ENCODE measurements at places on chromosomes 4 and X.

GRCh38 chrX:111483881-111484280, 27.6 kb upstream of the SERTM2 start:
- DNase-seq, result no peak

GRCh38 chr4:54185044-54185780, 43.9 kb upstream of the PDGFRA start:
- DNase-seq, result no peak

- no peak for DNase-seq
These were observed 155.1 kb downstream of the SHROOM3 start for GRCh38 chr4:76589872-76590797.

DNA sequence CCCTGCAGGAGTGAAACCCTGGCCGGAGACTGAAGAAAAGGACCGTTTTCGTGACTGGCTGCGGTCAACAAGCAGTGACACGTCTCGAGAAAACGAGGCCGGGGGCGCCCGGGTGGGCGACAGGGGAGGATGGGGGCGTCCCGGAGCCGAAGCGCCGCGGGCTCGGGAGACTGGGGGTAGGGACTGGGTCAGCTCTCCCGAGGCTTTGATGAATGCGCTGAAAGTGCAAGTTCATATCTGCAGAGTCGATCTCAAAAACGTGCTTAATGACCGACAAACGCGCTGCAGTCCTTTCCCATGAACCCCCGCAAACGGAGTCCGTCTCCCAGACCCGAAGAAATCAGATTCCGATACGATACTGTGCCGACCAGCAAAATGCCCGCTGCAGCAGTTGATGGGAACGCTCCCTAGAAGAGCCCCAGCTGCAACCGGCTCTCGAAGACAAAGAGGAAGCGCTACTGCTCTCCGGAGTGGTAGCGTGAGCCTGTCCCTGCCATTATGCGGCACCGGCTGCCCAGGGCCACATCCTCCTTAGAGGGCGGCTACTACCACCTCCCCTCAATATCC, 806 bp upstream of the CD99L2 start:
- no peak for DNase-seq

GRCh38 chrX:51456246-51456645, 40.1 kb downstream of the NUDT11 start:
- DNase-seq, result no peak

- no peak for DNase-seq
These were observed 4.0 kb downstream of the SRPX start for GRCh38 chrX:38216642-38217041.
